ENCODE measurements at places on chromosomes 4 and X. TPM values are rescaled to one million over a fixed set of nuclear protein-coding genes. Genes with fewer than 3 reads are reported as not detected.

The GATB gene
- total RNA-seq = 35.7 TPM

The ENOX2 gene
- total RNA-seq = 13.5 TPM

The ZNF157 gene
- not detected for total RNA-seq

DNA sequence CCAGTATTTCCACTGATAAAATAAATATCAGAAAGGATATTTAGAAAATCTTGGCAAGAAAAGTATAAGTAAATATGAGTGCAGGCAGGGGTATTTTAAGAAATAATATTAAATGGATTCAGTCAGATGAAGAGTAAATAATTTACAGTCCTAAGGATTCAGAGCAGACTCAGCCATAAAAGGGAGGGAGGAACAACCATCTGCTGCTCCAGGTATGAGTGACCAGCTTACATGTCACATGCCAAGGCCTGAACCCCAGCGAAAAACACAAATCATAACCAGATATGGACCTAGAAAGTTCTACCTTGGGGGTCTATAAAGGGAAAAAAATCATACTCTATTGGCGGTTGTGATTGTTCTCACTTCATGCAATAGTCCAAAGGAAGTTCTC is 166.8 kb downstream of the COL4A6 start:
- DNase-seq = no peak

GRCh38 chr4:40210776-40211175 is 13.9 kb downstream of the RHOH start:
- DNase-seq = no peak

The POLN gene
- 2.9 TPM for total RNA-seq

The MAN2B2 gene
- total RNA-seq = 11.7 TPM
